Neural progenitor cell (in vitro differentiated cells): ENCODE measurements at places on chromosomes 1 and 21.

DNA sequence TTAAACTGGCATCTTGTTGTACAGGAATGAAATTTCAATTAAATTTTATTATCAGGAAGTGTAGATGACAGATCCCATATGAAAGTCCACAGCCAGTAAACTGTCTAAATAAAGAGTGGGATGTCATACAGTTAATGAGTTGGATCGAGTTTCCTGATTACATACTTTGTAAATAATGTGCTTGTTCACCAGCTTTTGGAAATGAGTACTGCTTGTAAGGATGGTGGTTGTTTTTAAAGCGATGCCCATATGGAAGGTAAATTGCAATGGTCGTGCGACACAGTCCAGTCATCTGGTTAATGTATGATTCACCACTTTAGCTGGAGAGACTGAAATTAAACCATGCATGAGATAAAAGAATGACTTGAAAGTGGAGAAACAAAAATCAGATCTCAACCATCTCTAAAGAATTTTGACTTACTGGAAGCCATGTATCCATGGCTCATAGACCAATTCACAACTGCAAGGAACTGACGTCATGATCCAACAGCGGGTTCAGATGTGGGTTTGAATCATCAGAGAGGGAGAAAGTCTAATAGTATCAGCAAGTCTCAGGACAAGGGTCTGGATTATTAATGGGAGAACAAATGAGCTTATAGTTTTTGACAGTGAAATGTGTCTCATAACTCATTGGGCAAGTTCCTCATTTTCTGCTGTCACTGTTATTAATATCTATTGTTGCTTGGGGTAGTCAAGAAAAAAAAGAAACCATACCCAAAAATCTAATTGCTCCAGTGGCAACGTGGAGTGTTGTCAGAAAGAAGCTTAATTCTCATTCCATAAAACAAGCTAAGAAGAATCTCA, 49.0 kb downstream of the MAP10 start:
- DNase-seq = no peak

GRCh38 chr1:53172426-53173128, 24.0 kb upstream of the CPT2 start:
- DNase-seq = peak; percentile 57

GRCh38 chr1:87834151-87834550, 505.5 kb downstream of the LMO4 start:
- DNase-seq = peak; percentile 15

DNA sequence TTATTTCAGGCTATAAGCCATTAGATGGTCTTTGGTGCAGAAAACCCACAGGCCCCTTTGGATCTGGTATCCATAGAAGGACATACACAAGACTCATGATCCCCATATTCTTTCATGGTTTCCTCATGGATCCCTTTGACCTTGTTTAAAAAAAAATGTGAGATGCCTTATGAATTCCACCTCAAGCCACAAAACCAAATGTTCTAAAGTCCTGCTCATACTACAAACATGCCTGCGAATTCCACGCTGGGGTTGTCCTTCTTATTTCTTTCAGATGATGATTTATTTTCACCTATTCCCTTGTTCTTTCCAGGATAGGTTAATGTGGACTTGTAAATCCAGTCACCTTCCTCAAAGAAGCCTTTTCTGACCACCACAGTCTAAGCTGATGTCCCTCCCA, 256.9 kb upstream of the DPYD start:
- no peak for DNase-seq

DNA sequence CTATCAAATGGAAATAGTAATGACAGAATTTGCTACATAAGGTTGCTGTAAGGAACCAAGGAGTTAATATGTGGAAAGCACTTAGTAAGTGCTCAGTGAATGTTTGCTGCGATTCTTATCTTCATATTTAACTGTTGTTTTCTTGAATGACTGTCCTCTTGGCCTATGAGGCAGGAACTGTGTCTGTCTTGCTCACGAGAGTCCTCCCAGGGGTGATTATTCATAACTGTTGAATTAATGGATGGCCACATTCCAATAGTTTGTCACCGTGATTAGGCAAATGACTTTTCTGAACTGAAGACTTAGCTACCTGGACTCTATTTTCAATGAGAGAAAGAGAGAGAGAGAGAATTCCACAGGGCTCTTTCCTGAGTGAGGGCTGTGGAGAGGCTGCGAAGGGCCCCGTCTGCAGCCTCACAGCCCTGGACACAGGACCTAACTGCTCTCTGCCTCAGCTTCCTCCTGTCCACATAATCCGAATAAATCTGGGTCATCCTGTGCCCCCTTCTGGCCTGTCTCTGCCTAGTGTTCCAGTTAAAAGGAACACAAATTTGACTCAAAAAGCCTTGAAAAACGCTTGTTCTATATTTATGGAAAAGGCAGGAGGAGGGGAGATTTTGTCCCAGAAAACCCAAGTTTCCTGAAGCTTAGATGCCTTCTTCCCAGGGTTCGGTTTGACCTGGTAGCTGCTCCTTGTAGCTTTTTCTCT, 8.5 kb downstream of the EDN2 start:
- no peak for DNase-seq

- DNase-seq = no peak
Observed at GRCh38 chr1:93592551-93592949, 89.1 kb downstream of the BCAR3 start.

DNA sequence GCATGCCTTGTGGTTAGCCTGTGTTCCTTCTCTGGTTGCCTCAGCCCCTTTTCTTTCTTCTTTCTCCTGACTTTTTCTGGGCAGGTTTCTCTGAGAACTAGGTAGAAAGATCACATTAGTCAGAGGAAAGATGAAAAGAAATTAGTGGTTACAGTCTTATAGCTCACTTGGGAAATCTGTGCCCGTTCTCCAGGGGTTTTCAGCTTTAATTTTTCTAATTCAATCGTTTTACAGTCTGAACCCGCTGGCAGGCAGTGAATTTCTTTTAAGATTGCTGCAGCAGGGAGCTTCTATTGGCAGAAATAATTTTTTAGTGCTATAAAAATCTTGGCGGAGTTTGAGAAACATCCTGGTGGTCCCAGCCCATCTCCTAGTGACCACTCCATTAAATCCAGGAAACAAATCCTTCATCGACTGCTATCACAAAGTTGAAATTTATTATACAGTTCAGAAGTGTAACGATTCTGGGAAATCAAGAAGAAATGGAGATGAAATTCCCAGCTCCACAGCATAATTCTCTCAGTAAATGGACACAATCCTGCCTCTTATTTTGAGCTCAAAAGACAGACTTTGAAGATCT, 113.1 kb downstream of the PCP4 start:
- no peak for DNase-seq
